ENCODE measurements at places on chromosomes 6 and 20.
A peak's percentile ranks its signal among the peaks of the same experiment; 100 is the strongest.

DNA sequence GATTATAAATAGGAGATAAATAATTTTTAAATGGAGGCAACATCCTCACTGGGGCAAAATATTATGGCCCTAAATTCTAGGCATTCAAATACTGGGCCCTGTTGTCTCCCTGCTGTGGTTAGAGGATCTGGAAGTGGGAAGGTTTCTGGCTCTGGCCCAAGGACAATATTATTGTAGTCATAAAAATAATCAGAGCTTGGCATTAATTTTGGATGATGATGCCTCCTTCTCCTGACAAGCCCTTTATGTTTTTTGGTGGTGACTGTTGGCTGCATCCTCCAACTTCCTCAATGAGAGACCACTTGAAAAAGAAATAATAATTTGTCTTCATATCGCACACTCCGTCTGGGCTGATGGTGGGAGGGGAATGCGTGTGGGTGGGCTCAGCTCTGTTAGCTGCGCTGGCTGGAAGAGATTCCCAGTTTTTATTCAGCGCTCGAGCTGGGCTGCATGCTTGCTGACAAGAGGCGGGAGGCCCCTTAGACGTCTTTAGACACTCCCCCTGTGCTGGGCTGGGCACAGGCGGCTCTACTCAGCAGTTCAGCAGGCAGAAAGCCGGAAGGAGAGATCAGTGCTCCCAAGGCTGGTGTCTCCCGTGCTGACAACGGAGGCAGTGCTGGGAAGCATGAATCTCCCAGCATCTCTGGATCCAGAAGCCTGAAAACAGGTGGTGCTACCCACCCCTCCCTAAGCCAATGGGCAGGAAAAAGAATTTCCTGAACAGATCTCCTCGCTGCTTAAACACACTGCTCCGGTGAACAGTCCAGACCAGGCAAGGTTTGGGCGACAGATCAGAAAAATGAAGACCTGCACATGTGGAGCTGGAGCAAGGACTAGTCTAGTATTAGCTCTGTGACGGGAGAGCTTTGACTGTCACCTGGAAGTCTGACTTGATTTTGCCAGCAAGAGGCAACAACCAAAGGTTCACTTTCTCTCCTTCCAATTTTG, 97.7 kb downstream of the SYCP2 start:
- no peak for DNase-seq

DNA sequence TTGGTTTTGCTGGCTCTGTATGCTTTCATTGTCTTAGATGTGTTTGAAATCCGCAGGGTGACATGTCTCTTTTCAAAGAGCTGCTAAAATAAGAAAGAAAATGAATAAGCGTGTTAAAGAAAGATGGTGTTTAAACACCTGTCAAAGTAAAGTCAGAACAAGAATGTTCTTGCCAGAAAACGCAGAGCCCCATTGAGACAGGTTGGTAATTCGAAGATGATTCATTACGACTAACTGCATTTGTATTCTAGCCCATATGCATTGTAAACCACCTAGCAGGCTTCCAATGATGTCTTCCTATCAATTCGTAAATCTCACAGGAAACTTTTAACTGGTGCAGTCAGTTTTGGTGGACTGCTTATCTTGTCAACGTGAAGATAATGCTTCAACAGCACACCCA, 16.8 kb downstream of the PHACTR2 start:
- DNase-seq, result no peak

- no peak for DNase-seq
Measured at GRCh38 chr6:109456710-109457561, 1.4 kb upstream of the MICAL1 start.

DNA sequence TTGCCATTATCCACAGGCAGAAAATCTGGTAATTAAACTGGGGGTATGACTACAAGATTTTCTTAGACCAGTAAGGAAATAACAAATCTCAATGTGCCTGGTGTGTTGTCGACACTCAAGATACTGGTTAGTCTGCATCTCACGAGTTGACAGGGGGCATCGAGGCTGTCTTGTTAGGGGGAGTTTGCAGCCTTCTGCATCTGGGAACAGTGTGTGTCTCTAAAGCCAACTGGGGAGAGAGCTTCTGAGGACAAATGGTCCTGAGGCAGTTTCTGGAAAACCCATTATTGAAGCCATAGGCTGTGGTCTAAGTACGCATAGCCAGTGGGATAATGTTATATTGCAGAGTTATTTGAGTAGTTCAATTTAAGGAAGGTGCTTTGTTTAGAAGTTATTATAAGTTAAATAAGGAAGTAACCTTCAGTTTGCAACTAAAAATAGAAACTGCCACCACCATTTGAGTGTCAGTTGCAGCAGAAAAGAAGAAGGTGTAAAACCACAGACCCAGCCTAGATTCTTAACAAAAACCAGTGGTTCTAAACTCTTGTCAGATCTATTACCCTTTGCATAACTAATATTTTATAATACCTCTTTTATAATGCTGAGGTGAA, 15.4 kb upstream of the MAPK13 start:
- no peak for DNase-seq

DNA sequence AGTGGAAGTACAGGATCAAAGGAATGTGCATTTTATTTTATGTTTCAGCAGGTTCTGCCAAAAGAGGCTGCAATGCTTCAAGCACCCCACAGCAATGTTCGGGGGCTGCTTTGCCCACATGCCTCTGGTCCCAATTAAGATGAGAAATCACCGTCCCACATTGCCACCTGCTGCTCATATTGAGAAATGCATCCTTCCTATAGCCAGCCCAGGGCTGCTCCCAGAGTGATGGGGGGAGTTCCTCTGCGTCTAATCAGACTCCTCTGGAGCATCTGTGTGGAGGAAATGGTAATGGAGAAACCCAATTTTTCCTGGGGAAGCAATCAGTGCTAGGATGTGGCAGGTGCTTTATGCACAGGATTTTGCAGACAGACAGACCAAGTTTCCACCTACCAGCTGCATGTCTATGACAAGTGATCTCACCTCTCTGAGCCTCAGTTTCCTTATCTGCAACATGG, 33.7 kb downstream of the PTGIS start:
- peak; percentile 70 for DNase-seq

GRCh38 chr6:33276864-33277662, at the start of gene B3GALT4:
B3GALT4 (plus strand) TSS chr6:33277123; CDS start chr6:33277420, 297 bp downstream.
- peak; percentile 86 for DNase-seq

GRCh38 chr6:118565311-118565960, 17.3 kb downstream of the PLN start:
- DNase-seq, result no peak

GRCh38 chr6:2863901-2864300, 22.2 kb upstream of the SERPINB1 start:
- DNase-seq, result no peak

DNA sequence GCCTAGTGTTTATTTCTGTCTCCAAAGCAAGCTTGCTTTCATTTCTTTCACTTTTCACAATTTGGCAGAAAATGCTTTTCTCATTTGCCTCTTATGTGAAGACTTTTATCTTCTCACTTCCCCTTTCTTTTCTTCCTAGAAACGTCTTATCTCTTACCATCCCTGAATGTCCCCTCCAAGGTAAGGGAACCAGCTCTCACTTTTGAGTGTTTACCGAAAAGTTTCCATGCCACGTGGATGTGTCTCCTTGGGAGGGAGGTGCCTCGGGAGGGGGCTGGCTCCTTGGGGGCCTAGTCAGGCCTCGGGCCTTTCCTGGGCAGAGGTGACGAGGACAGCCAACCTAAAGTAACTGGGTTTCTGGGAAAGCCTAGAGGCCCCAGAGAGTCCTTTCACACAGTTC, 127.4 kb downstream of the CD24 start:
- DNase-seq, result no peak

DNA sequence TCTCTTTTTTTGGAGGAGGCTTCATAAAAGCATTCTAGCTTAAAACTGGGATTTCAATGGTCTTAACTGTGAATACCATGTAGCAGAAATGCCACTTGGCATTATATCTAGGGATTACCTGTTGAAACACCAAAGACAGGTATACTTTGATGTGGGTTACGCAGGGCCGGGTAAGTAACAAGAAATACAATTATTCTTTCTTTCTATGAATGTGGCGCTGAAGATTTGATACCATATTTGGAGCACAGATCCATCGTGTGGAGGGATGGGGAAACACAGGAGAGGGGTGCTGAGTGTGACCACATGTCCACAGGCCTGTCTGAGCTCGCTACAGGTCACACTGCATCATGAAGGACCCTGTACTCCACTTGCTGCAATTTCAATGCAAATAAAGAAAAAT, 257.8 kb downstream of the GMPR start:
- DNase-seq, result no peak

DNA sequence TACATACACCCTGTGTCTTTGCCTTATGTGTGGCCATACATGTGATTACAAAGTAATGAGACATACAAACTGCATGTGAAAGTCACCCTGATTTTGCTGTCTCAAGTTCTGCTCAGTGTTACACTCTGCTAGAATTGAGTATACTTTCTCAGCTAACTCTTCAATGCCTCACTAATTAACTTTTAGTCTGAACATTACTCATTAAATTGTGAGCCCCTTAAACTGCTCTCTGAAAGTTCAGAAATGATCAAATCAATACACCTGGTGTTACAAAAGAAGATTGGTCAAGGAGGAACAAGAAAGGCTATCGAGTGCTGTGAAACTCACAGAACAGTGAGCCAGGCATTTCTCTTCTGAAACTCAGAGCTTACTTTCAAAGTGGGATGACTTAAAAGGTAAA, 71.3 kb downstream of the MKKS start:
- no peak for DNase-seq

- peak; percentile 26 for DNase-seq
Measured at GRCh38 chr20:25309395-25310267, 61.7 kb downstream of the PYGB start.

All from activated CD4-positive, alpha-beta T cell treated with anti-CD3 and anti-CD28 coated beads, Interleukin-2, amount 50 U/mL, for 48 hours (primary cell).